ENCODE measurements at places on chromosomes 6 and 20.

DNA sequence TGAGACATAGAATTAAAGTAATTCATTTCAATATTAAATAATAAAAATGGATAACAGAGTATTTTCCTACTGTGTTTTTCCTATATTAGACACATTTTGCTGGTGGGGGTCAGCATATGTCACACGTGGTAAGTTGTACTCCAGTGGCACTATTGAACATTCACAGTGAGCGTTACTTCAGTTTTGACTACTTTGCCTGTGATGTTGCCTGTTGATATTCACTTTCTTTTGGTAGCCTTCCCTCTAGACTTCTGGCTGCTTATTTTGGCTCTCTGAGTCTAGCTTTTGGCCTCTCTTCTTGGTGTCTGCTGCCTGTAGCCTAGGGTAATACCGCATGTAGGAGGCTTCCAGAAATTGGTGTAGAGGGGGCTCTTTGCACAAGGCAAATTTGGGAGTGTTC, 64.4 kb upstream of the TFB1M start:
- no peak for DNase-seq

GRCh38 chr20:32115211-32115767, 5.8 kb downstream of the TM9SF4 start:
- no peak for DNase-seq

- no peak for DNase-seq
Observed at GRCh38 chr20:8583566-8584043, 451.5 kb downstream of the PLCB1 start.

DNA sequence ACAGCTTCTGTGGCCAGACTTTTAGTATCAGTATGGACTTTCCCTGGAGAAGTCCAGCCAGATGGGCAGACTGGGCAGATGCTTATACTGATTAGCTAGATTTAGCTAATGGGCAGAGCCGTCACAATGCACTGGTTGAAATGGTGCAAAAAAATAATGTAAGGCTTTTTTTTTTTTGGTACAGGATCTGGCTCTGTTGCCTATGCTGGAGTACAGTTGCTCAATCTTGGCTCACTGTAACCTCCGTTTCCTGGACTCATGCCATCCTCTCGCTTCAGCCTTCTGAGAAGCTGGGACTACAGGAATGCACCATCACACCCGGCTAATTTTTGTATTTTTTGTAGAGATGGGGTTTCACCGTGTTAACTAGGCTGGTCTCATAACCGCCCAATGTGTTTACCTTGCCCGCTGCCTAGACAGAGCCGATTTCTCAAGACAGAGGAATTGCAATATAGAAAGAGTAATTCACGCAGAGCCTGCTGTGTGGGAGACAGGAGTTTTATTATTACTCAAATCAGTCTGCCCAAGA, 16.4 kb upstream of the KIFC1 start:
- peak; percentile 81 for DNase-seq

DNA sequence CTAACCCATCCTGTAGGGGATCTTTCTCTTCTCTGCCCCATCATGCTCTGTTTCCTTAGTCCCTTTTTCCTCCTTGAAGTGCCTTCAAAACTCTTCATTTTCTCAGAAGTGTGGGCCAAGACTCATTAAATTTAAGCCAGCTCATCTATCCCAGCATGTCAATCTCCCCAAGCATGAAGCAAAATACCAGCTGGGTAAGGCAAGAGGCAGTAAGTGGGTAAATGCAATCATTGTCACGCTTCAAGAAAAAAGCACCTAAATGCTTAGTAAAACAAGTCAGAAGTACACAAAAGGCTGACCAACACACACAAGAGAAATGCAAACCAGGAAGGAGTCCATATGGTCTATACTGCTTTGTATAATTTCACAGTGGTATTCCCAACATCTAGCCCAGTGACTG, 61.5 kb downstream of the COL12A1 start:
- DNase-seq: no peak

DNA sequence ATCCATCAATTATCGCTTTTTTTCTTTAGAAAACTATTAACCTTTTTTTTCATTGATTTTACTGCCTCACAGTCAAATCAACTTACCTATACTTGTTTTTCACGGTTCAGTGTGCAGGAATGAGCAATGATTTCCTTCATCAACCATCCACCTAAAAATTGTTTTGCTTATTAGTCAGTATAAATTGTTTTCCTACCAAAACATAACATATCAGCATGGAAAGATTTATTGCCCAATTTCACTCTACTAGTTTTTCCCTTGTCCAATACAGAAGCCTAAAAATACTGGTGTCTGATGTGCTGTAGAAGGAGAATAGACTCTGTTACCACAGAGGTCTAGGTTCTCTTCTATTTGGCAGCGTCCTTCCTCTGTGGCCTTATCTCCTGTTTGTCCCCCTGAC, 558.2 kb upstream of the CITED2 start:
- peak; percentile 68 for DNase-seq

DNA sequence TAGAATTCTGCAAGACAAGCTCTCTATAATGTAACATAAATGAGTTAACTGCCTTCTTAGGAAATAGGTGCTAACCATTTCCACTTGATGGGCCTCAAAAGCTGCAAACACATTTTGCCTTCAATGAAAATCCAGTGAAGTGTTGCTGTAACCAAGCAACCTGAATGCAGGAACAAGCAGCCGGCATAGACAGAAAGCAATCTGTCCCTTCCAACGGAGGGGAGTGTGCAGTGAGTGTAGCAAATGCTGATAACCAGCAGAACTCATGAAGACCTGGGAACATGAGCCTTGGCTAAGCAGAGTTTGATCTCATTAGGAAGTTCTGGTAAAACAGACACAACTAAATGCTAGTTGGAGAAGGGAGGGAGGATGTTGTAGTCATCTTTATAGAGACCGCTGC, 697.8 kb downstream of the KIF16B start:
- no peak for DNase-seq

DNA sequence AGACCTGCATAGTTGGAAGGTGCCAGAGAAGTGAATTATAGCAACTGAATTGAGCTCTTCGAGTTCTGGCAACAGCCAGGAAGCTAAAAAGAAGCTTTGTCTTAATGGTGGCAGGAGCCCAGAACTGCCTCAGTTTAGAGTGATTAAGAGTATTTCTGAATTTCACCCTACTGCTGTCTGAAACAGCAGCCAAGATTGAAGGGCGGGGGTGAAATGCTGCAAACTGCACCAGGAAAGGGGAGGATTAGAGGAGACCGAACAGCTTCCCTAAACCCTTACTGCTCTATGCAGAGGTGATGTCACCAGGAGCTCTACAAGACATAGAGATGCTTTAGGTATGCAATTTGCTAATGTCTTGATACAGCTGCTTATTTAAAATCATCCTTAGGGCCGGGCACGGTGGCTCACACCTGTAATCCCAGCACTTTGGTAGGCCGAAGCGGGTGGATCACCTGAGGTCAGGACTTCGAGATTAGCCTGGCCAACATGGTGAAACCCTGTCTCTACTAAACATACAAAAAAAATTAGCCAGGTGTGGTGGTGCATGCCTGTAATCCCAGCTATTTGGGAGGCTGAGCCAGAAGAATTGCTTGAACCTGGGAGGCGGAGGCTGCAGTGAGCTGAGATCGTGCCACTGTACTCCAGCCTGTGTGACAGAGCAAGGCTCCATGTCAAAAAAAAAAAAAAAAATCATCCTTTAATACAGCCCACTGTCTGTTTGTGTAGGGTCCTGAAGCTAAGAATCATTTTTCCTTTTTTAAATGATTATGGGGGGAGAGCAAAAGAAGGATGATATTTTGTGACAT, 91.7 kb upstream of the IYD start:
- DNase-seq: no peak
